Suppressor macrophage treated with lipopolysaccharide for 4 hours (primary cell): ENCODE measurements at places on chromosomes 3 and 15.

DNA sequence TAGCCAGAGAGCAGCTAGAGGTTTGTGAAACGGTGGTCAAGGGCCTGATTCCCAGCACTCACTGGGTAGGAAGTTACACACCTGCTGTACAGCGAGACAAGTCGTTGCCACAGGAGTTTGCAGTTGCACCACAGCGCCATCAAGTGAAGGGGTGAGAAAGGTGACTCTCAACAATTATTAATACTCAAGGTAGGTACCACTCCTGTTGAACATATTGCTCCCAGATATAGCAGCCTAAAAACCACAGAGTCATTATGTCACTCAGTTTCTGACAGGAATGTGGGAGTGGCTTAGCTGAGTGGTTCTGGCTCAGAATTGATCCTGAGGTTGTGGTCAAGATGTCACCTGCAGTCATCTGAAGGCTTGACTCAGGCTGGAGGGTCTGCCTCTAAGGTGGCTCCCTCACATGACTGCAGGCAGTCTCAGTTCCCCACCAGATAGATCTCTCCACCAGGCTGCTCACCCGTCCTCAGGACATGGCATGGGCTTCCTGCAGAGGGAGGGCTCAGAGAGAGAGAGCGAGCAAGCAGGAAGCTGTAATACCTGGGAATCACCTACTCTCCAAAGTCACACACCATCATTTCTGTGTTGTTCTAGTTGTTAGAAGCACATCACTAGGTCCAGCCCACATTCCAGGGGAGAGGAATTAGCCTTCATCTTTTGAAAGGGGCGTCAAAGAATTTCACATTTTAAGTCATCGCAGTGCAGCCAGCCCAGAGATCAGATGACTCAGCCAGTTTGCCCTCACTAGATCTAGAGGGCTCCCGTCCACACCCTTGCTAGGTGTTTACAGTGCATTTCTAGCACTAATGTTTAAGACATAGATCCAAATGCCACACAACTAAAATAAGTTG lies 17.0 kb upstream of the ANO10 start:
- DNase-seq = no peak

DNA sequence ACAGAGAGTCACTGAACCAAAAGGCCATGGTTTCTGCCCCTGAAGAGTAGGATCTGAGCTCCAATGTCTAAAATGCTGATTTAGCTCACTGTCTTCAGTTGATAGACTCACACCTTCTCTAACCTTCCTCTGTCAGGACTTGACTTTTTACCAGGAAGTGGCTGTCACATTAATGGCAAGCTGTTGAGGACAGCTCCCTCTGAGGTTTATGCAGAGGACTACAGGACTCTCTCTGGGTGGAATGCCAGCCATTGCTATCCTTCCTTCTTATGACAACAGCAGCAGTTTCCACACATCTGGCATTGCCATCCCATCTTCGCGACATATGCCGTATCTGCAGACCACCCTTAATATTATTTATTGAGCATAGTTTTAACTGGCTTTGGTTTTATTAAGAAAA lies 103.8 kb upstream of the PRICKLE2 start:
- no peak for DNase-seq

GRCh38 chr3:129548104-129548965 lies 5.4 kb downstream of the H1-8 start:
- no peak for DNase-seq

GRCh38 chr15:68231102-68231818 lies 1.7 kb upstream of the CLN6 start:
- DNase-seq = no peak

GRCh38 chr3:133759740-133760305 lies 13.6 kb downstream of the TF start:
- no peak for DNase-seq

DNA sequence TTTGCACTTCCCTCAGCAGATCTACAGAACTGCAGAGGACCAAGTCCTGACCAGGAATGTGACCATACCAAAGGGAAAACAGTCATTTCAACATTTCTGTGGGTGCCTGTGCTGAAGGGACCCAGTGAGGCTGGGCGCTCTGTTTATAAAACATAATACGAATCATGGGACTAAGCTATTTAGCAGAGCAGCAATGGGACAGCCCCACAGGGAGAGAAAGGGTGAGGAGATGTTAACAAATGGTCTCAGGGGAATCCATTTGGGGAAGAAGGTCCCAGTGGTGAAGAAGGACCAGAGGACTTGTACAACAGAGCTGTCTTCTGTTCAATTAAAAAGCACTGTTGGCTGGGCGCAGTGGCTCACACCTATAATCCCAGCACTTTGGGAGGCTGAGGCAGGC lies 1025.4 kb downstream of the FHIT start:
- DNase-seq = no peak

GRCh38 chr3:31621314-31621713 lies 88.6 kb downstream of the STT3B start:
- DNase-seq = no peak

DNA sequence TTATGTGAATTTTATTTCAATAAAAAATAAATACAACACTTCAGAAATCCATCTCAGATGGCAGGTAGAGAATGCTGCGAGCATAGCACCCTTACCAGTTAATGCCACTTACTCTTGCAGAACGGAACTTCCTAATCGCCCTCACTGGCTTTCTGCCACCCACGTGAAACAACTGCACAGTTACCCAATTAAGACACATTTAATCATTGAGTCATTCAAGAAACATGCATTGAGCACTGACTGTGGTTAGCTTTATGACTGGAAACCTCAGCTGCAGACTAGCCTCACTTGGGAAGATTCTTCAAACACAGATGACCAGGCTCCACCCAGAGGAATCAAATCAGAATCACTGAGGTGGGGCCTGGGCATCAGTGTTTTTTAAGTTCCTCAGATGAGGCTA lies 5.6 kb upstream of the MFGE8 start:
- DNase-seq = peak; percentile 83

GRCh38 chr15:75727851-75728715 lies 15.4 kb upstream of the CSPG4 start:
- DNase-seq = peak; percentile 71

DNA sequence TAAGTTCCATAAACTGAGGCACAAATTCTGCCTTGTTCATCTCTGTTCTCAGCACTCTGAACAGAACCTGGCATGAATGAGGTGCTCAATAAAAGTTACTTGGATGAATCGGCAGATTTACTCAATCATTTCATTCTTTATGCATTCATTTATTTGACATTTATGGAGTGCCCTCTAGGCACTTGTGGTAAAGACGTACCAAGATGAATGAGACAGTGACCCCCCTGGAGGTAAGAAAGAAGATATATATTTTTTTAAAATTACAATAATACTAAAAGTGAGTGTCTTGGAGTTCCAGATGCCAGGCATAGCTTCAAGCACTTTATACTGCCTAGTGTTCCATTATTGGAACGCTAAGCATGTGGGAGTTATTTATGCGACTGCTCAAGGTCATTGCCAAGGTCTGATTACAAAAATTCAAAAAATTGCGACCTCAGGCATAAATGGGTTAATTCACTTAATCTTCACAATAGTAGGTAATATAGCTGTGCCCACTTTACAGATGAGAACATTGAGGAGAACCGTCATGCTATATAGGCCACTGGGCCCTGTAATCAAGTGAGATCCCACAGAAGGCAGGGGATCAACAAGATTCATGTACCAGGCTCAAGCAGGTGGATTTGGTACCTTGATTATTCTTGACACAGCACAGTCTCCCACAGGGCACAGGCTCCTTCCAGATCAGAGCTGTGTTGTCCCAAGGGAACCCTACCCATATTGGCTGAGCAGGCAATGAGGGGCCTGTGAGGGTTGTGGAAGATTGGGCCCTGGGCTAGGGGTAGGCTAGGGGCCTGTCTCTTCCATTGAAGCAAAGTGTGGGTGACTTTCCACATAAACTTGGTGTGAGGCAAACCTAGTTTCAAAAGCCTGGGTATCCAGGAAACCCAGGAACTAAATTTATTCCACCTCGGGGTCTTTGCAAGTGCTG lies 10.7 kb downstream of the XIRP1 start:
- no peak for DNase-seq

DNA sequence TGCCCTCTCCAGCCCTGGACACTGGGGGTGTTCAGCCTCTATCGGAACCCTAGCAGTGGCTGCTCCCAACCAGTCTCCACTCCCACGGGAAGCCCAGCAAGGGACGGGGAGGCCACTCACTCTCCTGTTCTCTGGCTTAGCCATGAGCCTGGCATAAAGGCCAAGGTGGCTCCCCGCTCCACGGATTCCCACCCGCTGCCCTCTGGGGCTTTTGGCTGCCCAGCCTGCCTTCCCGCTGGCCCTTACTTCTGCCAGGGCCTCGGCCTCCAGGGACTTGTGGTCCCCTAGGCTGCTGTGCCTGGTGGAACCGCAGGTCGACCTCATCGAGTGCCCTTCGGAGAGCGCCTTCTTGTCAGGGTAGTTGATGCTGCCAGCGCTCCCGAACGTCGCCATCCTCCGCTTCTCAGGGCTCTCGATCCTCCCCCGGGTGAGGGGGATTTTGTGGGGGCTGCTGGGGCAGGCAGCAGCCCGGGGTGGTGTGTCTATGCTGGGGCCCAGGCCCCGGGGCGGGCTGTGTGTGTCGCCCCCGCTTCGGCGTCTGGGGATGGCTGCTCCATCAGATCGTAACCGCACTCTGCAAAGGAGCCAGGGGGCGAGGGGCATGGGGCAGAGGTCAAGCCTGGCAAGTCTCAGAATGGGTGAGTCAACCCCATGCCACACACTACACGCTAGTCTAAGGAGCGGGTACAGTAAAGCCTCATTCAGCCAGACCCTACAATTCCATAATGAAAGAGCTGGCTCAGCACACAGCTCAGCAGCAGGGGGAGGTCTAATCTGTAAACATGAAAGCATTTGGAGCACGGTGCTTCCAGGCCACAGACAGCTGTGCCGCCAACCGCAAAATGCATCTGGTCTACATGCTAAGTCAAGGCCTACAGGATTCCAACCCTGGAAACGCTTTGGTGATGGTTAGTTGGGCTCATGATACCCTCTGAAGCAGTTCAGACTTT lies 27.3 kb upstream of the RAD18 start:
- no peak for DNase-seq
